A549 treated with AZD2906 at 1 μM for 4 hours (cell line): ENCODE measurements at places on chromosomes 7 and 10. TPM values are rescaled to one million over a fixed set of nuclear protein-coding genes. Genes with fewer than 3 reads are reported as not detected.

CTAGE4 gene
- total RNA-seq, result 0.06 TPM in 1 of 5 replicates, not detected in the others

TMEM139 gene
- 0.66 to 1.2 TPM (median 1.2 TPM) in 5 replicates for total RNA-seq

NODAL gene
- not detected in 5 replicates for total RNA-seq

CTBP2 gene
- 107 to 131 TPM (median 123 TPM) in 5 replicates for total RNA-seq

LRRN3 gene
- total RNA-seq, result not detected in 5 replicates

LIPK gene
- not detected in 5 replicates for total RNA-seq
